AG04449 (cell line): ENCODE measurements at places on chromosomes 13 and 19.

DNA sequence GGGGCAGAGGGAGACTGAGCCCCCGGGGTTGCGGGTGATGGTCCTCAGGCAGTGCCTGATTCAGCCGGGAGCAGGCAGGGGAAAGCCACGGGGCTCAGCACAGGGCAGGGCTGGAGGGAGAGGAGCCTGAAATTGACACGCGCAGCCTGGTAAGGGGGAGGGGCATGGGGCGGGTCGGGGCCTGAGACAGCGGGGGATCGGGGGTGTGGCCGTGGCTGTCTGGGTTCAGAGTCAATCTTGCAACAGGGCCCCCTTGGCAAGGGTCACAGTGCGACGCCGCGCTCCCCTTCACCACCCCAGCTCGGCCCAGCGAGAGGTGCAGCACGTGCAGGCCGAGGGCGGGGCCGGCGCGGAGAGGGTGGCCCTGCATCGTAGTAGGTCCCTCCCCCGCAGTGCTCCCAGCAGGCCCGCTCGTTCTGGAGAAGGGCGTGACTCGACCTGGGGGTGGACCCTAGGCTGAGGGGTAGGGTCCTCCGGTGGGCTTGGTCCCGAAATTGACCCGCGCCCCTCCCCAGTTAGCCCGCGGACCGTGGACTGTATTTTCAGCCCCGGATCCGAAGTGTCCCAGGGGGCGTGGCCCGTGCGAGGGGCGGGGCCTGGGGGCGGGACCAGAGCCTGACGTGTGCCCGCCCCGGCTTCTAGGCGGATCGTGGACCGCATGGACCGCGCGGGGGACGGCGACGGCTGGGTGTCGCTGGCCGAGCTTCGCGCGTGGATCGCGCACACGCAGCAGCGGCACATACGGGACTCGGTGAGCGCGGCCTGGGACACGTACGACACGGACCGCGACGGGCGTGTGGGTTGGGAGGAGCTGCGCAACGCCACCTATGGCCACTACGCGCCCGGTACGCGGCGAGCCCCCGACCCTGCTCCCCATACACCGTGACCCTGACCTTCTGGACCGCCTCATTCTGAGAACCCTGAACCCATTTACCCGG lies 6.0 kb downstream of the RCN3 start:
- DNase-seq: no peak

DNA sequence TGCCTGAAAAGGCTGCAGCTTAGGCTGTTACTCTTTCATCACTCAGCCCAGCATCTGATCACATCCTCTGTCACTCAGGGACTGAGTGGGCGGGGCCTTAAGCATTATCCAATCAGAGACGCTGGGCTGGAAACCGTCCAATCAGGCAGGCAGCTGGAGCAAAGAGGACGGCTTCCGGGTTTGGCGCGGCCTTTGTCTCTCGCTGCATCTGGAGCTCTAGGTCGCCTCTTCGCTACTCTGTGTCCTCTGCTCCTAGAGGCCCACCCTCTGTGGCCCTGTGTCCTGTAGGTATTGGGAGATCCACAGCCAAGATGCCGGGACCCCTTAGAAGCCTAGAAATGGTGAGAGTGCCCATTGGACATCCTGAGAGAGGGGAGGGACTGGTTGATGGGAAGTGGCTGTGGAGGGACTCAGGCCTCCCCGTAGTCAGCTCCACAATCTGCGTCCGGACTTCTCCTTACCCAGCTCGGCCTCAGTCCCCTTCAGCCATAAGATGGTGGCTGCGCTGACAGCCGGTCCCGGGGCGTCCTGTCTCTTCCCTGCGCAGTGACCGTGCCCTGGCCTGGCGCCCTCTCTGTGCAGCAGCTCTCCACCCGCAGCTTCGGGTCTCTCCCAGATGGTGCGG lies at the start of gene ZNF486:
Gene ZNF486, plus strand, starts transcription at position 195 of the 625 bp plus-strand sequence. Its CDS starts 117 bp downstream, at position 312.
- DNase-seq: peak; percentile 83

DNA sequence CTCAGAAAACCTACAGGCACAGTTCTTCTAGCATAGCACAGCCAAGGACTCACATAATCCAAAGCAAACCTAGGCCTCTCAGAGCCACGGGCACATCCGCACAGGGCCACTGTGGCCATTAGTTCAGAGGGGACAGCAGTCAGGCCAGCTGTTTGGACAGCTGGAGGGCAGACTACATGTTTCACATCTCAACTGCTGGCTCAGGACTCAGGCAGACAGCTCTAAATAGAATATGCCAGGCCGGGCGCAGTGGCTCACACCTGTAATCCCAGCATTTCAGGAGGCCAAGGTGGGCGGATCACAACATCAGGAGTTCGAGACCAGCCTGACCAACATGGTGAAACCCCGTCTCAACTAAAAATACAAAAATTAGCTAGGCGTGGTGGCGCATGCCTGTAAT lies 26.8 kb downstream of the SAFB2 start:
- DNase-seq: no peak

GRCh38 chr19:50554212-50554611 lies 14.0 kb downstream of the LRRC4B start:
- no peak for DNase-seq

DNA sequence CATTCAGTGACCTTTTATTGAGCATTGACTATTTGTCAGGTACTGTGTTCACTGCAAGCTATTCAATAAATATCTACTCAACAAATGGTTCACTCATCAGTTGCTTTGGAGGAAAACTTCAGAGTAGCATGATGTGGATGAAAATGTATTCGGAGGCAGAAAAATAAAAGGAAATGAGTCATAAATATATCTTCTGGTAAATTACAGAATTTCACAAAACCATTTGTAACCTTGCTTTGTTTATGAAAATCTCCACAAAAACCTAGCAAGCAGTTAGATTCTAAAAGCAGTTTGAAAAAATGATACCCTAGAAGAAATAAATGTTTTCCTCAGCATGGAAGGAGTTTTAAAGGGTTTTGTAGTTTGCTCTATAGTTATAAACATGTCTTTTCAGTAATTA lies 399.6 kb downstream of the LMO7 start:
- DNase-seq: no peak

- no peak for DNase-seq
Measured at GRCh38 chr13:20332361-20333096, 100.4 kb upstream of the GJB6 start.

DNA sequence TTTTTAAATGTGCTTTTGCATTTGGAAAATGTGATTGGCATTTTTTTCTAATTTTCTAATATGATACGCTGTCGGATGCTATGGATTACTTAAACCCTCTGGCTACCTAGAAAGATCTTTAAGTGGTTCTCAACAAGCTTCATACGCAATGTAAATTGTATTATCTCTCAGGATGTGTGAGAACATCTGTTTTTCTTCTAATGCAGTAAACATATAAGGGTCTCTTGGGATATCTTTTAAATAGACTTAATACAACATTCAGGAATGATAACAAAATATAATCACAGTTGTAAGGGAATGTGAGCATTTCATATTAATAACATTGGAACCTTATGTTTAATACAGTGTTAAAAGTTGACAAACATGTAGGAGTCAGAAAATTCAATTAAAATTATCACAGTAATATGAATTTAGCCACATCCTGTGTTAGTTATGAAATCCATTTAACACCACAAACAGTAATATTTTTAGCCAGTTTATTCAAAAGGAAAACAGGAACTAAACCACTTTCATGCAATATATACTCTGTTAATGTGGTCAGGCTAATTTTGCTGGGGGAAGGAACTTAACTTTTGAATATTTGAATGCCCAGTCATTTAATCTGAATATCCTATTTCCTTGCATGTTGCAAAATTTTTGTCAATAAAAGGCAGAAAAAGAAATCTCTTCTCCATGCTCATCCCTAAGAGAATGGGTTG lies 15.0 kb upstream of the ALOX5AP start:
- no peak for DNase-seq

DNA sequence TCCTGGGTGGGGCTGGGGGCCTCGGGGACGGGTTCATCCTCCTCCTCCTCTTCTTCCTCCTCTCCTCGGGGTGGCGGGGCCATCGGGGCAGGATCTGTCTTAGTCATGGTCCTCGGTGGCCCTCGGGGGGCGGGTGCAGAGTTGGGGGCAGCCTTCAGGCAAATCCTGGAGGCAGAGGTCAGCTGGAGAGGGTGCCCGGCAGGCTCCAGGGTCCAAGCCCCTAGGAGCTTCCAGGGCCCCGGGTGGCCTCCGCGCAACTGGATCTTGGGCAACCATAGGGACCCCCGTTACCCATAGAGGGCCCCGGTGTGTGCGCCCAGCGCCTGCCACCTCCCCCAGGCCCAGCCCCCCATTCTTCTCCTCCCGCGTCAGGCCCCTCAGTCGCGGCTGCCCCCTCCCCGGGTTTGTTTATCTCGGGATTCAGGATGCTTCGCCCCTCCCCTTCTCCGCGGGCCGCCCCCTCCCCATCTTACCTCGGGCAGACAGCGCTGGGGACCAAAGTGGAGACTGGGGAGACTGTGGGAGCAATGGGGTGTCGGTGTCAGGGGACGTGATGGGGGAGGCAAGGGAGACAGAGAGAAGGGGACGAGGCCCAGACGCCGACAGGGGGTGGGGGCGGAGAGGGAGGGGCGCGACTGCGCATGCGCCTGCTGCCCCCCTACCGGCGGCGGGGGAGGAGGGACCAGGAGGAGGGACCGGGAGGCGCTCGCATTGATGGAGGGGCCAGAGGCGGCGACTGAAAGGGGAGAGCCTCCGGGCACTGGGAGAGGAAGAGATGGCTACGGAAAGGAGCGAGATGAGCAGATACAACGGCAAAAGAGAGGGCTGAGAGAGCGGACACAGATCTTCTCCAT lies at the start of gene CLIP3:
Gene CLIP3, minus strand, starts transcription at position 623 of the 854 bp plus-strand sequence. Its CDS starts 516 bp downstream, at position 107.
- no peak for DNase-seq

DNA sequence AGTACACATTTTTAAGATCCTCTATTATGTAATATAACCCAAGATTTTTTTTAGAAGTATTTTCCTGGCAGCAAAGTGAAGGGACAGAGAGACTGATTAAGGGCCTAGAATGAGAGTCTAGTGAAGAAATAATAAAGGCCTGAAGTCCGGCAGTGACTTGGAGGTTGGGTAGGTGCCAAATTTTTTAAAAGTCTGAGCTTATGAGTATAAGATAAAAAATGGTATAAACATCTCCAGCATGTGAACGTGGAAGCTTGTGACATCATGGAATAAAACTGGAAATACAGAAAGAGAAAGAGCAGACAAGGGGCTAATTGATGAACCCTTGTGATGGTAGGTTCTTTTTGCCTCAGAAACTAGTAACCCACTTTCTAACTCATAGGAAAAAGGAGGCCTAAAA lies 174.6 kb downstream of the SUCLA2 start:
- peak; percentile 38 for DNase-seq

DNA sequence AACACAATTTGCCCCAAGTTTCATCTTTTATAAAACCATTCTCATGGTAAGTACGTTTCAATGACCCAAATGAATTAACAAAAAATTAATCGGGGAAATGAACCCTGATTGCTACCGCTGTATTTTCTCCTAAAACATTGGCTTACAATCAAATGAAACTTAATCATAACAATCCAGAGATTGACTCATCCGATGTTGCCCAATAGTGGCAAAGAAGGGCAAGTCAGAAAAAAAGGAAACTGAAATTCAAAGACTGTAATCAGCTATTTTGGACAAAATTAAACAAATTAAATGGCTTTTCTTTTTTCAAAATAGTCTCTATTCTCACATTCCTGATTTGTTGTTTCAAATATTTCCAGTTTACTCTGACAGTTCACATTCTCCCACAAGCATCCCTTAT lies 3.9 kb upstream of the ACOD1 start:
- DNase-seq: no peak

DNA sequence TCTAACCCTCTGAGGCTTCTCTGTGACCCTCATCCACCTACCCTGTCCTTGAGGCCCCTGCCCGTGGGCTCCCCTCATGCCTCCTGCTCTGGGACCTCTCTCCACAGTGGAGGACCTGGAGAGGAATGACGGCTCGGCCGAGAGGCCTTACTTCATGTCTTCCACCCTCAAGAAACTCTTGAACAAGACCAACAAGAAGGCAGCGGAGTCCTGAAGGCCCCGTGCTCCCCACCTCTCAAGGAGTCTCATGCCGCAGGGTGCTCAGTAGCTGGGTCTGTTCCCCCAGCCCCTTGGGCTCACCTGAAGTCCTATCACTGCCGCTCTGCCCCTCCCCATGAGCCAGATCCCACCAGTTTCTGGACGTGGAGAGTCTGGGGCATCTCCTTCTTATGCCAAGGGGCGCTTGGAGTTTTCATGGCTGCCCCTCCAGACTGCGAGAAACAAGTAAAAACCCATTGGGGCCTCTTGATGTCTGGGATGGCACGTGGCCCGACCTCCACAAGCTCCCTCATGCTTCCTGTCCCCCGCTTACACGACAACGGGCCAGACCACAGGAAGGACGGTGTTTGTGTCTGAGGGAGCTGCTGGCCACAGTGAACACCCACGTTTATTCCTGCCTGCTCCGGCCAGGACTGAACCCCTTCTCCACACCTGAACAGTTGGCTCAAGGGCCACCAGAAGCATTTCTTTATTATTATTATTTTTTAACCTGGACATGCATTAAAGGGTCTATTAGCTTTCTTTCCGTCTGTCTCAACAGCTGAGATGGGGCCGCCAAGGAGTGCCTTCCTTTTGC lies 10.8 kb upstream of the ILF3 start:
- no peak for DNase-seq

GRCh38 chr13:30739761-30740642 lies 4.7 kb downstream of the ALOX5AP start:
- DNase-seq: no peak

DNA sequence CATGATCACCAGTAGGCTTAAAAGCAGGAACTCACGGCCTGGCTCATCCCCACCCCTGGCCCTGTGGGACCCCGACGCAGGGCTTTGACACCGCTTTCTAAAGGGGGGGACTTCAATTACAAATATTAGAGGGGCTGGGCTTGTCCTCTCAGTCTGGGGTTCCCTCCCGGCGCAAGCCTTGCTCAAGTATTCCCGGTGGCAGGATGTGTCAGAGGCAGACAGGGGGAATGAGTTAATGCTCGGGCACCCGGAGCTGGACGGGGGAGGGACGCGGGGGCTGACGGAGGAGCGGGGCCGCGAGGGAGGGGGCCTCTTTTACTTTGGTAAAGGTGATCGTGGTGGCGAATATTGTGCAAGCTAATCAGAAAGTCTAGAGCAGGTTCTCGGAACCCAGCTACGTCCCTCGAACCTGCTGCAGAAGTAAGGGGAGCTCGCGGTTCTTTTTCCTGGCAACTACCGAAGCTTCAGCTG lies 1.1 kb downstream of the FGF14 start:
- no peak for DNase-seq

DNA sequence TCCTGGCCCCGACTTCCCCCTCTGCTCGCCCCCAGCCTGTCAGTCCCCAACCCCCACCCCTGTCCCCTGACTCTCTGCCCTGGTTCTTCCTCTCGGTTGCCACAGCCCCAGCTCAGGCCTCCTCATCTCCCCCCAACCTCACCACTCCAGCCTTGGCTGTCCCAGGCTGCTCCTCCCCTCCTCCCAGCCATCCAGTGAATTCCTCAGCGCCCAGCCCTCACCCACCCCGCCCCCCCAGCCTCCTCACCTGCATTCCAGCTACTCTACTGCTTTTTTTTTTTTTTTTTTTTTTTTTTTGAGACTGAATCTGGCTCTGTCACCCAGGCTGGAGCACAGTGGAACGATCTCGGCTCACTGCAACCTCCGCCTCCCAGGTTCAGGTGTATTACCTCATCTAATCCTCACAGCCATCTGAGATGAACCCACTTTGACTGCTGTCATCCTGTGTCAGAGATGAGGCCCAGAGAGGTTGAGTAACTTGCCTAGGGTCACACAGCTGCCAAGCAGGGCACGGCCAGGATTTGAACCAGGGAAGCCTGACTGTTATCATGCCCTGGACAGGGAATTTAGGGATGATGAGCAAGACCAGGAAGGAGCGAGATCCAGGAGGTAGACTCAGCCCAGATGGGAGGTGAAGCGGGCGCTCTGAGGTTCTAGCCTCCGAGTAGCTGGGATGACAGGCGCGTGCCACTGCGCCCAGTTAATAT lies 2.6 kb downstream of the SULT2B1 start:
- DNase-seq: no peak

- DNase-seq: no peak
Measured at GRCh38 chr13:107276936-107277335, 709.0 kb upstream of the ARGLU1 start.
